ENCODE measurements at places on chromosomes 7 and 10. TPM values are rescaled to one million over a fixed set of nuclear protein-coding genes. Genes with fewer than 3 reads are reported as not detected.

GRCh38 chr7:32047075-32047474 lies 23.1 kb downstream of the PDE1C start:
- no peak for DNase-seq

DNA sequence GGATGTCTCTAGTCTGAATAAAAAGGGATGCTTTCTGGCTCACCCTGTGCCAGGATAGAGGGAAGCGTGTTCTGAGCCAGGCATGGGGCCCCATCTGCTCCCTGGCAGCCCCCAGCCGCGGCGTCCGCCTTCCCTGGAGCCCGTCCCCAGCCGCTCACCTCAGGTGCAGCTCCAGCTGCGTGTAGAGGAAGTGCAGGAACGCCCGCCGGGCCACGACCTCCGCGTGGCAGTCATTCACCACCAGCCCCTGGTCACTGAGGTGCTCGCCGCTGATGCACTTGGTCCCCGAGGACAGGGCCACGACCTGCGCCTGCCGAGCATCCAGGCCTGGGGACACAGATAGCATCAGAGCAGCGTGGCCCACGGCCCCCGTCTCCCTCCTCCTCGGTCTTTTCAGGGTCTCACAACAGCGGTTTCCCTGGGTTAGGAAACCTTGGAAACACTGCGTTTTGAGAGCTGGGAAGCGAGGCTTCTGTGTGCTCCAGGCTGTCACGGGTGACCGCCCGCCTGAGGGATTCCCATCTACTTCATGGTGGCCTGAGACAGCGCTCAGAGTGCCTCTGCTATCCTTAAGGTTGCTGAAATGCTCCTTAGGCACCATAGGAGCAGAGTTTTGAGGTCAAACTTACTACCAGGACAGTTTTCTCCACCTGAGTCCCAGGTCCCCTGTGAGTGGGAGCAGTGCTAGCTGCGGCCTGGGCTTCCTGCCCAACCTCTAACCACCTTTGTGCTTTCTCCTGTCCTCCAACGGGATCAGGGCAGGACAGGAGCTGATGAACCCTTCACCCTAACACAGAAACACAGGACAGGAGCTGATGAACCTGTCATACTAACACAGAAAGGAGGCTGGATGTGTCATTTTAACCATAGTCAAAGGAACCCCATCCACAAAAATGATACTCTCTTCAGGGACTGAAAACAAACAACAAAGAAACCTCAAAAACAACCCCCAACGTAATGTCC lies 186.1 kb downstream of the WDR37 start:
- DNase-seq: no peak

DNA sequence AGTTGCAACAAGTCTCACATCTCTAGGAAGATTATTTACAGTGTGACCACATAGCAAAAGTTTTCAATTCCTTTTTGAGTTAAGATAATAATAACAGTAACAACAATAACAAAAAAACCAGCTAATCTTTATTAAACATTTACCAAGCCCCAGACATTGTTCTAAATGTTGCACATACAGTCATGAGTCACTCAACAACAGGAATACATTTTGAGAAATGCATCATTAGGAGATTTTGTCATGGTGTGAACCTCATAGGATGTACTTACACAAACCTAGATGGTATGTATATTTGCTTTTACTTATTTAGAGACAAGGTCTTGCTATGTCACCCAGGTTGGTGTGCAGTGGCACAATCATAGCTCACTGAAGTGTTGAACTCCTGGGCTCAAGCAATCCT lies 52.0 kb downstream of the SPAM1 start:
- no peak for DNase-seq

GRCh38 chr10:117747636-117748035 lies 205.1 kb downstream of the EMX2 start:
- no peak for DNase-seq

DNA sequence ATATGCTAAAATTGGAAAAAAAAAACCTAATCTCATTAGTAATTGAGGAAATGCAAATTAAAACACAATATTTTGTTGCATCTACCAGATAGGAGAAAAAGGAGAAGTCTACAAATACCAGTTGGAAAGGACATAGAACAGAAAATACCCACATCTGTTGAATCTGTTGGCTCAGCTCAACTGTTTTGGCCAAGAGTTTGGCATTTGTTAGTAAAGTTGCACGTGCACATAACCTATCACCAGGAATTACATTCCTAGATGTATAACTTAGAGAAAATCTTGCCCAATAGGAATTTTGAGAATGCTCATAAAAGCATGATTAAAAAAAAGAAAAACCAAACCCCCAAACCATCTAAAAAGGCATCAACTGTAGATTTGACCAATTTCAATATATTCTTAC lies 282.1 kb upstream of the BMPER start:
- DNase-seq: no peak

DNA sequence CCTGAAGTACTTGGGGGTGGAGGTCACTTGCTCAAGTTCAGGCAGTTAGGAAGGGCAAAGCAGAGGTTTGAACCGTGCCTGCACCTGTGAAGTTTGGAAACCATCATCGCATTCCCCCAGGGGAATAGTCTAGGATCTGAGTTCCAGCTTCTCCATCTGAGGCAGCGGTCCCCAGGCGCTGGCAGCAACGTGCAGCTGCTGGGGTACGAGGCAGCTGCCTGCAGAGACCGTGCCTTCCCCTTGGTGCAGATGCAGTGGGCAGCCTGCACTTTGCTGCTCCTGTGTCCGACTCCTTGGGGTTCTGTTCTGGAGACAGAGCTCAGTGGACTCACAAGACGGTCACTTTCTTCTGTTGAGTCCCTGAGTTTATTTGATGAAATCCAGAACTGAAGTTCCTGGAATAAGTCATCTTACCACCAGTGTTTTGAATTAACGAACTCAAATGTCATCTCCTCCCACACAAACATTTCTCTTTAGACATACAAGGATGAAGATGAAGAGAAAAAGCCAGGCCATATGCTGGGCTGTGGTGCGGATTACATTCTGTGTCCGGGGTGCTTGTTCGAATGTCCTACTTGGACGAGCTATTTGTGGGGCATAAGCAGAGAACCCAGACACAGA lies 19.9 kb upstream of the GIMAP8 start:
- DNase-seq: no peak

- DNase-seq: no peak
Measured at GRCh38 chr7:45567713-45568112, 6.5 kb upstream of the ADCY1 start.

- peak; percentile 73 for DNase-seq
Measured at GRCh38 chr10:91908337-91909116, 759 bp downstream of the FGFBP3 start.

DNA sequence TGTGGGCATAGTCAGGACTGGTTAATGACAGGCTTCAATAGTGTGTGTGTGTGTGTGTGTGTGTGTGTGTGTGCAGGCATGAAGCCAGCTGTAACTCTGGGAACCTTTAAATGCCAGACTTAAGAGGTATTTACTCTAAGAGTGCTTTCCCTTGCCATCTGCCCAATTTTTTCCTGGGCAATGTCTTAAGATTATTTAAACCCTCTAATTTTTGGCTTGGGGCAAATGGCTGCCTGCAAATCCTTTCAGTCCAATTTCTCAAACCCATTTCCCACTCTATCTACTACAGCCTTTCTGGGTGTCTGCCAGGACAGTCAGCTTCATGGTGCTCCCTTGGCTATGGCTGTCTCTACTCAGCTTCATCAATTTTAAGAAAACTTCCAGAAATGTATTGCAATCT lies 62.6 kb upstream of the C1GALT1 start:
- DNase-seq: no peak

GRCh38 chr7:31934551-31934950 lies 135.7 kb downstream of the PDE1C start:
- DNase-seq: no peak

- DNase-seq: no peak
Measured at GRCh38 chr10:71316056-71316785, 2.8 kb upstream of the SLC29A3 start.

DNA sequence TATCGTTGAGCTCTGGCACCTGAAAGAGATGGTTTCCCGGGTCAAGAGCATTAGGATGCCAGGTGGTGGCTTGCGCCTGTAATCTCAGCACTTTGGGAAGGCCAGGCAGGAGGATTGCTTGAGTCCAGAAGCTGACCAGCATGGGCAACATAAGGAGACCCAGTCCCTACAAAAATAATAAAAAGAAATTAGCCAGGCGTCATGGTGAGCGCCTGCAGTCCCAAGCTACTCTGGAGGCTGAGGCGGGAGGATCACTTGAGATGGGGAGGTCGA lies 6.1 kb upstream of the KCP start:
- DNase-seq: no peak

DNA sequence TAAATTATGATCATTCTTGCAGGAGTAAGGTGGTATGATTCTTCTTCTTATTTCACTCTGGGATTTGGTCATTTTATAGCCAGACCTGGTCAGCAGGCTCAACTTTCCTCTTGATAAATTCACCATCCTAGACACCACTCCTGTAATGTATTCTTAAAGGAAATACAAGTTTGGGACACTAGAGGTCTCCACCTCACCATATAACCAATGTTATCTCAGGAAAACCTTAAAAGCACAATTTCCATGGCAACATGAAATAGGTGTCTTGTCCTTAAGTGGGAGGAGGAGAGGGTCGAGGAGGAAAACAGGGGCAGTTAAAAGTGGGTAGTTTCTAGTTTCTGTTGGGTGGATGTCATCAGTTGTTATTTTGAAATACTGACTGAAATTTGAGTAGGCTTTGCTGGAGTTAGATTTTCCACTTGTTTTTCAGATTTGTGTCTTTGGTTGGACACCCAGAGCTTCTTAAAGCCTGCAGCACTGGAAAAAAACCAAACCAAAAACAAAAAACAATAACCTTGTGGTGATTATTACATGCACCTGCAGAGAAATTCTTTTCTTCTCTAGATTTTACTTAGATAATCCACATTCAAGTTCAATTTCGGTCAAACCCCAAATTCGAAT lies 163.1 kb downstream of the PRKCQ start:
- peak; percentile 37 for DNase-seq

GRCh38 chr7:67928141-67928540 lies 931.5 kb downstream of the TYW1 start:
- DNase-seq: no peak

GRCh38 chr7:13542451-13542850 lies 447.0 kb downstream of the ETV1 start:
- DNase-seq: no peak

GRCh38 chr10:105210546-105210945 lies 569.5 kb downstream of the SORCS3 start:
- no peak for DNase-seq

DNA sequence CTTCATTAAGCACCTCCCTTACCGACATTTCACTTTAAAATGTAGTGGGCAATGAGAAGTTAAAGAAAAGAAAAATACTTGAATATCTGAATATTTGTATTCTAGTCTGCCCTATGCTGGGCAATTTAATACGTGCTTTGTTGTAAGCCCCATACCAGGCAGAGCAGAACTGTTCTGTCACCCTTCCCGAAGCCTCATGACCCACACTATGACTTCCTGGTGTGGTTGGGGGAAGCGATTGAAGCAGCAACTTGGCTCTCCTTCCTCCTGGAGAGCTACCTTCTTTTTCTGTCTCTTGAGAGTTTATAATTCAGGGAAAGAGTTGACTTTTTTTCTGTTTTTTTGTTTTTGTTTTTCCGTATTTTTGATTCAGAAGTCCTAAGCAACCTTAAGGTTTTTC lies 243.7 kb downstream of the INHBA start:
- DNase-seq: no peak

DNA sequence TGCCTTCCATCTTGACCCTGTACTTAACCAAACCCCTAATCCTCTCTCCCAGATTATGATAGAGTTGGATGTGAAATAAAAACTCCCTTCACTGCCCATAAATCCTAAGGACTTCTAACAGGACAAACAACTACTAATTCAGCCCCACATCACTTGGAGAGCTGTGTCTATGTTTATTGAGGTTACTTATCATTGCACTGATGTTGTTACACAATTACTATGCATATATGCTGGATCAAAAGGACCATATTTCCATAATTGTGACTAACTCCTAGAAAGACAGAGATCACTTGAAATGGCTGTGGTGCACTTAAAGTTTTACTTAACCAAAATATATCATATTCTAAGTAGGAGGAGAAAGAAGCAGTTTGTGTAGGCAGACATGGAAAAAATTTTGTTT lies 144.9 kb upstream of the AGK start:
- DNase-seq: no peak

DNA sequence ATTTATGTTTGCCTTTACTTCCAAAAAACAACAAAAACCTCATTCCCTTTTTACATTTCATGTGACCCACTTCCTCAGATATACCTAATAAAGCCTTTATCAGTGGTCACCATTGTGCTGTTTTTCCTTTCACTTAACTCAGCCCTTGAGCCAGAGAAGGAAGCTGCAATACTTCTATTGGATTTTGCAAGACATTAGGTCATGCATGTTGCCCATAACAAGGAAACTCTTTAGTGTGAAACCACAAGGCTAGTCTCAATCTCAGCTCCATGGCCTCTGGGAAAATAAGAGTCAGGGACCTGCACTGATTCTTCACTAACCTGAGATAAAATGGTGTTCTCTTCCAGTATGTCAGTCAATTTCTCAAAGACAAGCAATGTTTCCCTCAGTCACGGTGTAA lies 27.8 kb downstream of the STEAP4 start:
- DNase-seq: no peak

DNA sequence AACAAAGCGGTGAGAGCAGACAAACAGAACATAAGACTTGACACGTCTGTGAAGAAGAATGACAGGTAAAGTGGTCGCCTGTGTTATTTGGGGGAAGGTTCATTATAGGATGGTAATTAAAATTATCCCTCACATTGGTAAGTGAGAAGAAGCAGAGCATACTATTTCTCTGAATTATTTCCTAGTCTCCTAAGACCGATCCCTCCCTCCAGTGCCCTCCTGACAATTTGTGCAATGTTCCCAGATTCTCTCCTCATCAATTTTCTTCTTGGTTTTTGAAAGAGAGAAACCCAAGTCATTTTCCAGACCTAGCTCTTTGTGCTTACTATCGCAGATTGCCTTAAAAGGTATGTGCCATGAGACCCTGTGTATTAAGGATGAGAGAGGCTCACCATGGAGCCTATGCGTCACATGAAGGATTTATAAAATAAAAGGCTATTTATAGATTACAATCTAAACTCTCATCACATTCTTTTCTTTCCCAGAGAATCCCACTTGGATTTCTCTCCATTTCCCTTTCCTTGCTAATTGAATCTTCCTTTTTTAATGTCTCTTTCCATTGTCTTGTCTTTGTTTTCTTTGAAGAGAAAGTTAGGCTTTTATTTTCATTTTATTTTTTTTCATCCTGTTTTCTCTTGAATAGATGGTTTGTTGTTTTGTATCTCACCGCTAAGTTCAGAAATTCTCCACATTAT lies 112.0 kb downstream of the PPP1R3A start:
- no peak for DNase-seq

DNA sequence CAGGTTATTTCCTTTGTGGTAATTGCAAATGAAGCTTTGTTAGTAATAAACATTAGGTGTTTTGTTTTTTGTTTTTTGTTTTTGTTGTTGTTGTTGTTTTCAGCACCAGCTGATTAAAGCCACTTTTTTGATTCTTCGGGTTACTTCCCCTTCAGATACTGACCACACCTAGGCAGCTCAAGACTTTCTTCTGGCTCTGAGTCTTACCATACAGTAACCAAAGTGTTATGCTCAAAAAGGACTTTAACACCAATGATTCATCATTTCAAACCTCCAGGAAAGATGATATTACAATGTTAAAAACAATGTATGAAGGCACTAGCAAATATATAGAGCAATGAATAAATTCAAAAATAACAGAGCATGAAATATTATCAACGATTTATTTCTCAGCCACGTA lies 265.2 kb upstream of the SP8 start:
- no peak for DNase-seq

KAZALD1 gene
- 1.3 TPM for total RNA-seq

PPP1R9A gene
- 62.0 TPM for total RNA-seq

POM121L12 gene
- not detected for total RNA-seq

SPDYE5 gene
- not detected for total RNA-seq

CTAGE8 gene
- total RNA-seq: not detected

ZCWPW1 gene
- 2.8 TPM for total RNA-seq

LRRD1 gene
- 1.7 TPM for total RNA-seq

KCP gene
- total RNA-seq: 3.4 TPM

CEP55 gene
- 6.4 TPM for total RNA-seq

PDK4 gene
- total RNA-seq: 7.6 TPM

Measured in cerebellum (tissue), 4 donors.